ENCODE measurements at places on chromosomes 7 and 10.

DNA sequence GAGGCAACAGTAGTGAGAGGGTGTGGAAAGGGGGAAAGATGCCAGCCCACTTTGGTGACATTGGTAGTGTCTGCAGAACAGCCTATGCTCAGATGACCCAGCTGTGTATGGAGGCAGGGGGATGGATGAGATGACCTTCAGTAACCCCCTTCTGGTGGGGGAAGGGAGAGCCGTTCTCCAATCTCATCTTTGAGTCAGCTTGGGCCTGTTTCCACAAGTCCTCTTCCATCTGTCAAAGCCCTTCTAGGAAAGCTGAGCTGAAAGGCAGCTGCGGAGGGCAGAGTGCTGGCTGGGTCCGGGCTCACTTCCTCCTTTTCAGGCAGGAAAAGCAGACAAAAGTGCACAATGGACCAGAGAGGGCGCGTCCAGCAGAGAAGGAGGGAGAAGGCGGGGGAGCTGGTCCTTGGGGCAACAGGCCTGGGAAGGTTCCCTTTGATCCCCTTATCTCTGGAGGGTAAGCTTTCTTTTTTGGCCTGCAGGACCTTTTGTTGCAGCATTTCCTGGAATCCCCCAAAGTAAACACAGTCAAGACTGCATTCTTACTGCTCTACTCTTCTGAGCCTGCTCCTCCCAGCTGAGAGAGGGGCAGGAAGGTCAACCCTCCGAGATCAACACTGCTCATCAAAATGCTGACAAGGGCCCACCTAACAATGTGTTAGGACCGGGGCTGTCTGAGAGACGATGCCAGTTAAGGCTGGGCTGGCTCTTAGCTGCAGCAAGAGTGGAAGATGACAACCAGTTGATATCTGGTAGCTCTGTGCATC lies 1.2 kb upstream of the LRMDA start:
- no peak for DNase-seq

DNA sequence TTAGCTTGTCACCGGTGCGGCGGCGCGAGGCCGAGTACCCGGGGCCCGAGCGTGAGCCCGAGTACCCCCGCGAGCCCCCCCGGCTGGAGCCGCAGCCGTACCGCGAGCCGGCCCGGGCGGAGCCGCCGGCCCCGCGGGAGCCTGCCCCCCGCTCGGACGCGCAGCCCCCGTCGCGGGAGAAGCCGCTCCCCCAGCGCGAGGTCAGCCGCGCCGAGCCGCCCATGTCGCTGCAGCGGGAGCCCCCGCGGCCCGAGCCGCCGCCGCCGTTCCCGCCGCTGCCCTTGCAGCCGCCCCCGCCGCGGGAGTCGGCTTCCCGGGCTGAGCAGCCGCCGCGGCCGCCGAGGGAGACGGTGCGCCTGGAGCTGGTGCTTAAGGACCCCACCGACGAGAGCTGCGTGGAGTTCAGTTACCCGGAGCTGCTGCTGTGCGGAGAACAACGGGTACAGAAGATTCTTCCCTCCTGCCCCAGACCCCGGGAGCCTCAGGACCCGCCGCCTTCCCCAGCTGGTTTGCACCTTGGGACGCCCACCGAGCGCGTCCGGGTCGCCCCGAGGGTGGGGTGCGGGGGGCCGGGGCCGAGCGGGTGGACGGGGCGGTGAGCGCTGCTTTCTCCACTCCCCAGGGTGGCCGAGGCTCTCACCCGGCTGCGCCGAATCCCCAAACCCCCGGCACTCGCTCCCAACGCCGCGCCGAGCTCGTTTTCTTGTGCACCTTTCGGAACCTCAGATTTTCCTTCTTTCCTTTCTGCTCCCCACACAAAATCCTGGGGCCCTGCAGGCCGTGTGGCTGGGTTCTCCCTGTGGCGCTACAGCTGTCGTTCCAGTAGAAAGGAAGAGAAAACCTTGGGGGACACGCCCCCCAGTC lies 708 bp downstream of the UBN2 start:
- peak; percentile 17 for DNase-seq

- peak; percentile 61 for DNase-seq
Observed at GRCh38 chr10:3668966-3669330, 116.1 kb downstream of the KLF6 start.

DNA sequence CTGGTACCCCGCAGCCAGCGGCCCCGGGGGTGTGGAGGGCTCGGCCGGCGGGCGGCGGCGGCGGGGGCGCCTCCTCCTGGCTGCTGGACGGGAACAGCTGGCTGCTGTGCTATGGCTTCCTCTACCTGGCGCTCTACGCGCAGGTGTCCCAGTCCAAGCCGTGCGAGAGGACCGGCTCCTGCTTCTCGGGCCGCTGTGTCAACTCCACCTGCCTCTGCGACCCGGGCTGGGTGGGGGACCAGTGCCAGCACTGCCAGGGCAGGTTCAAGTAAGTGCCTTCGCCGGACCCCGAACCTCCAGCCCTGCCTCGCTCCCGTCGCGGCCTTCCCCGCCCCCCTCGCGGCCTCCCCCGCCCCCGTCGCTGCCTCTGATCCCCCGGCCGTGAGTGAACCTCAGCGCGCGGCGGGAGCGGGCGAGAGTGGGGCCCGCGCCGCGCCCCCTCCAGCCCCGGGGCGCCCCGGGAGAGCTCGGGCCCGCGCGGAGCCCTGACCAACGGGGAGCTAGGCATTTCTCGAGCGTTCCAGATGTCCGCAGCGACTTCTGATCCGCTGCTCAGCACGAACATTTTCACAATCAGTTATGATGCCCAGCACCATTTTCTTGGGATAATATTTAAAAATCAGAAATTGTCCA lies 727 bp downstream of the ATRNL1 start:
- no peak for DNase-seq

DNA sequence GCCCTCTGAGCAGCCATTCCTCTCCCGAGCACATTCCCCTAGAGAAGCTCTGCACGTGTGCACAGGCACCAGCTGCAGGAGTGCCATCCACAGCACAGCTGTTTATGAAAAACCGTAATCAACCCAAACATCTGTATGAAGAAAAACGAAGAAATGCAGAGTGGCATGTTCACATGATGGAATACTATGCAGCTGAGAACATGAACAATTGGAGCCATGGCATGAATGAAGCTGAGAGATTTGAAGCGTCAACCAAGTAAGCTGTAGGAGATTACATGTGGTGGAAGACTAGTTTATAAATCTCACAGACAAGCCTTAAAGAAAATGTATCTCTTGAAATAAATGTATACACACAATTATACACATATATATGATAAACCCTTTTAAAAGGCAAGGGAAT lies 176.5 kb downstream of the EBF3 start:
- no peak for DNase-seq

GRCh38 chr10:99981581-99982199 lies 28.1 kb downstream of the DNMBP start:
- no peak for DNase-seq

GRCh38 chr10:90378524-90379076 lies 479.2 kb downstream of the HTR7 start:
- no peak for DNase-seq

DNA sequence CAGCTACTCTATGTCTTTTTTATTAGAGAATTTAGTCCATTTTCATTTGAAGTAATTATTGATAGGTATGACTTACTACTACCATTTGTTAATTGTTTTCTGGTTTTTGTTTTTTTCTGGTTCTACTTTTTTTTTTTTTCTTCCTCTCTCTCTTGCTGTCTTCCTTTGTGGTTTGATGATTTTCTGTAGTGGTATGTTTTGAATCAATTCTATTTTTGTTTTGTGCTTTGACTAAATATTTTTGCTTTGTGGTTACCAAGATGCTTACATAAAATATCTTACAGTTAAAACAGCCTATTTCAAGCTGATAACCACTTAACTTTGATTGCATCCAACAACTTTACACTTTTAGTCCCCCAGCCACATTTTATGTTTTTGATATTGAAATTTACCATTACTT lies 3.3 kb upstream of the OR2F2 start:
- DNase-seq: no peak
